AG09319 (cell line): ENCODE measurements at places on chromosomes 5 and 9.

DNA sequence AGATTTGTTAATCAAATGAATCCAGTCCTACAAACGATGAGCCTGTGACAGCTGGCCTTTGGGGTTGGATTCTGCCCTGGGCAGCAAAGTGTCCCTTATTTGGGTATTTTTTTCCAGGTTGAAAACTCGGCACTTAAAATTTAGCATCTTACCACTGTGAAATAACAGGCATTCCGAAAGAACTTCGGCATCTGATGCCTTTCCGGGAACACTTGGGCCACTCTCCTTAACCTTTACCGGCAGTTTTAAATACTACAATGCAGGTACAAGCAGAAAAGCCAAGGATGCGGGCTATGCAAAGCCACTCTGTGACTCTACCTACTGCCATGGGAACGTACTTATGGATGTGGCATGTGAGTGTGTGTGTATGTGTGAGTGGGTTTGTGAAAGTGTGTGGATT lies 1.0 kb upstream of the RASGRF2 start:
- no peak for DNase-seq

- DNase-seq = no peak
Observed at GRCh38 chr9:135039266-135039870, 48.1 kb upstream of the OLFM1 start.

- DNase-seq = no peak
Observed at GRCh38 chr5:305459-305858, 16.1 kb upstream of the AHRR start.

DNA sequence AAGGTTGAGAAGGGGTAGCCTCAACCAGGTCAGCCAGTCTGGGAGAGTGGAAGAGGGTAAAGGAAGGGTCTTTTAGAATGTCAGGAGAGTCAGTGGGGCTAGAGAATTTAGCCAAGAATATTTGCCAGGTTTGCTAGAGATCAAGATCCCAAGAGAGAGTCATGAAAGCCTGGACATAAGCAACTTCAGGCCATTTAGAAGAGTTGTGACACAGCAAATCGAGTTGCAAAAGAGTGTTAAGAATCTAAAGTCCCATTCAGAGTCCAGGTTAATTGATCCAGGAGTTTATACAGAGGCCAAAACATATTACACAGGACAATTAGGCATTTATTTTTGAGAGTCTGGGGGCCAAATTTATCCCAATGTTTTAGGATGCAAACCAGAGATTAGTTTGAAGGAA lies 1260.1 kb upstream of the ACO1 start:
- DNase-seq = no peak
